ENCODE measurements at places on chromosomes 7 and 10.
A peak's percentile ranks its signal among the peaks of the same experiment; 100 is the strongest.

- DNase-seq, result peak; percentile 56
Measured at GRCh38 chr10:8444630-8445029, 390.1 kb downstream of the GATA3 start.

- DNase-seq, result no peak
Measured at GRCh38 chr10:114167985-114168384, 6.0 kb downstream of the CCDC186 start.

- DNase-seq, result no peak
Measured at GRCh38 chr10:7544203-7544602, 122.6 kb downstream of the ITIH5 start.

GRCh38 chr7:148722340-148723165 is 23.9 kb downstream of the CUL1 start:
- DNase-seq, result no peak

- no peak for DNase-seq
Measured at GRCh38 chr10:5479481-5480161, 19.7 kb downstream of the CALML5 start.

- DNase-seq, result no peak
Measured at GRCh38 chr7:93115796-93116195, 2.0 kb downstream of the SAMD9 start.

DNA sequence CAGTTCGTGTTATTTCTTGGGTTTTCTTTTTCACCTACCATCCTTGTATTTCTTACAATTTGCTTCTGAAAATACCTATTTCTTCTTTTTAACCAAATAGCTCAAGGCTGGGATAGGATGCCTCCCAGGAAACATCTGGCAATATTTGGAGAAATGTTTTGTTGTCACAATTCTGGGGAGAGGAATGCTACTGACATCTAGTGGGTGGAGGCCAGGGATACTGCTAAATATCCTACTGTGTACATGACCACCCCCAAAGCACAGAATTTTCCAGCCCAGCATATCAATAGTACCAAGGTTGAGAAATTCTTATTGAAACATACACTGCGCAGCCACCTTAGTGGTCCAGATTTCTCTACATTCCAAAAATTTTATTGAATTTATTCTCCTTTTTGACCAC is 55.5 kb downstream of the CNTNAP2 start:
- no peak for DNase-seq

DNA sequence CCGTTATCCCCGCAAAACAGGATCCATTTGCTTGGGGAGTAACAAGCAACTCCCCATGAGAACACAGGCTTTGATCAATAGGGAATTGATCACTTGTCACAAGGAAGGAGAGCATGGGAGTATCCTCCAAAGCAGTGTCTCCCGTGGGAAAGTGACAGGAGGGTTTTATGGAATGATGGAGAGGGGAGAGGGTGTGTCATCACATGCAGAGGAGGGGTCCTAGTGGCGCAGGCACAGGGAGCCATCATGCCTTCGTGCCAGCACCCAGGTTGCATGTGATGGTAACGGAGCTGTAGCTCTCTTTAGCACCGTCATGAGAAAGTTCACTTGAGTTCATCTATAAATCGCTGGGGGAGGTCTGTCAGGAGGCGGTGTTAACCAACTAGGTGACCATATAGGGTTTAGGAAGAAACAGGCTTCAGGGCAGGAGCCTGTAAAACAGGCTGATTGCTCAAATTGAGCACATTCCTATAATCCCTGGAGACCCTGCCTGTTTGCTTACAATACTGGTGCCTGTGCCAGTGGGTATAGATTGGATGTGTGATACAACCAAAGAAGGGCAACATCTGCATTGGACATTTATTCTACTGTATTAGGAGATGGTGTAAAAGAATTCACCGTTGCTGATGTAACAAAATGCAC is 428.5 kb downstream of the GALNT17 start:
- no peak for DNase-seq

DNA sequence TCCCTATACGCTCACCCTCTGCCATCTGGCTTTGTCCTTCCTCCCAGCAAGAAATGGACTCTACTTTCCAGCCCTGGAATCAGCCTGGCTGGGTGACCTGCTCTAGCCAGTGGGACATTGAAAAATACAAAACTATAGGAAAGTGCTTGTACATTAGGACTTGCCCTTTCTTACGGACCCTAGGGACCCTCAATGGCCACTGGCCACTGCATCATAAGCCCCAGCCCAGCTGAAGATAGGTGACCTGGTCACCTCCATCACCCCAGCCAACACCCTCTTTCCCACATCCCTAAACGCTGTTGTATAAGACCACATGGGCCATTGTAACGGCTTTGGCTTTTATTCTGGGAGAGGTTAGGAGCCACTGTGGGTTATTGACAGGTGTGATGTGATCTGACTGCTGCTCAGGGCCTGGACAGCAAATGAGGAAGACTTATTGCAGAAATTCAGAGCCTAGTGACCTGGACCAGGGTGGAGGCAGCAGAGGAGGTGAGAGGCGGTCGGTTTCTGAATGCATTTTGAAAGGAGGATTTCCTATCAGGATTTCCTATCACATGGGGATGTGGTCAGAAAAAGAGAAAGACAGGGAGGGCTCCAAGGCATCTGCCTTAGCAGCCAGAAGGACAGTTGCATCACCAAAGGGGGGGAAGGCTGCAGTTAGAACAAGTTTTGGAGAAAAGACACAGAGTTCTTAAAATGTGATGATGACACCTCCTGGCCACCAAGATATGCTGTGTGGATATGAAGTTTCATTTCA is 2.2 kb upstream of the LMBR1 start:
- no peak for DNase-seq

DNA sequence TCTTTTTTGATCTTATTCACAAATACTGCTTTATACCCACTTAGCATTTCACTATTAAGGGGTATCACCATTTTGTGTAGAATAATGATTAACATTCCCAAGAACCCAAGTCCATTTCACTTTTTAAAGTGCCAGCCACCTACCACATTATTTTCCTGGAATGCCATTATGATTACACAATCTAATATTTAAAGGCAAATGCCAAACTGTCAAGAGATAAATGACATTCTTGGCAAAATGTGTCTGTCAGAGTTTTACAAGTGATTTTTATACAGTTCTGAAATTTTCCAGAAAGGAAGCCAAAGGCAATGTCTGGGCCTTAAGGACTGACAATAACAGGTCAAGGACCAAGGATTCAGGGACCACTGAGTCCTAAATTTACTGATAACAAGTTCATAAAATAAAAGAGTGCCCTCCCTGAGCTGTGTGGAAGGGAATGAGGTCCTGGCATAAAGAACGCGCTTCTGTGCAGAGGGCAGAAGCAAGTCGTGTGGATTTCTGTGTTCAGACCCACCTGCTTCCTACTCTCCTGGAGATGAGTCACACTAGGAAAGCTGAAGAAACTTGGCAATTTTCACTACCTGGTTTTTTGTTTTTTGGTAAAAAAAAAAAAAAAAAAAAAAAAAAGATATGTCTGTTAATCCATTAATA is 66.5 kb downstream of the UBE2H start:
- DNase-seq, result no peak

- DNase-seq, result no peak
Measured at GRCh38 chr7:102275123-102275703, 11.5 kb upstream of the SH2B2 start.

DNA sequence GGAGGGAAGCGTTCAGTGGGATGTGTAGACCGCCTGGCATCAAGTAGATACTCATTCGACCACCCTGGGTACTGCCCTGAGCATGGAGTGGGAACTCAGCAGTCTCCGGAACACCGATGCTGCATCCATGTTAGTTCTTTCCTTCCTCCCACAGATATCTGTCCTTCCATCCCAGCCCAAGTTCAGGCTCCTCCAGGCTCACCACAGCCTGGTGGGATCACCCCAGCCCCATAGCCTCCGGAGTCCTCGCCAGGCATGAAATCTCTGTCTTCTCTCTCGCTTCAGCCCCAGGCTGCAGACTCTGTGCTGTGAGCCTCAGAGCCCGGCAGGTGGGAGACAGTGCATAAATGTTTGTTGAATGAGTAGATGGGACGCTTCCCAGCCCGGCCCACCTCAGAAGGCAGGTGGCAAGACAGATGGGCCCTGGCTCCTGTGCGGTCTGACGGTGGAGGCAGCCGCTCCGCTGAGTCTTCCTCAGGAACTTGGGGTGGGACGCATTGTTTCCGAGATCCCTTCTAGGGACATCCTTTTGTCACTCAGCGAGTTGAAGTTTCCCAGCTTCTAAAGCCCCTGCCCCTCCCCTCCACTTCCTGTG is 42.9 kb downstream of the ELFN1 start:
- no peak for DNase-seq

- DNase-seq, result no peak
Measured at GRCh38 chr7:129271500-129272355, 46.9 kb downstream of the AHCYL2 start.

DNA sequence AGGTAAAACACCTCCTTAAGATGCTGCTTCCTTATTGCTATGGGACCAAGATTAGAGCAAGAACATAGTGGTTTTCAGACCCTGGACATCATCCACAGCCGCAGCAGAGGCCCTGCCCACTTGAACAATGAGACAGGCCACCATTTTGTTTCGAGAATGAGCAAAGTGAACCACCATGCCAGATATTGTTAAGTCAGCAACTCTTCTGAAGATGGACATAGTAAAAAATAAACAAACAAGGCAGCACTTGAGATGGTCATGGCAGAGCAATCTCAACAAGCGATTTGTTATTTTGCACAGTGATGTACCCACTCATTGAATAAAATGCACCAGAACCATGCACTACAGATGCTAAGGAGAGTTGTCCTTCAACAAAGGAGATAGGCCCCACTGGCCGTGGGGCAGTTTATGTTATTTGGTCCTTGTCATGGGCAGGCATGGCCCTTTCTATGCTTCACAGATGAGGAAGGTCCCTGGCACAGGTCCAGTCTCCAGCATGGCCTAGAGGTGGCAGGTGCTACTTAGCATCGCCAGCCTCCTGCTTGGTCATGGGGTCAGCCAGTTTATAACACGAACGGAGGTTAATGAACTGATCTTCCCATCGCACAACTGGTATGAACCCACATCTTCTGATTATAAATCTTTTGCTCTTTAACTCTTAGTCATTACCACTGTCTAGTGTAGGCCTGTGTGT is 44.1 kb downstream of the IKZF1 start:
- no peak for DNase-seq

DNA sequence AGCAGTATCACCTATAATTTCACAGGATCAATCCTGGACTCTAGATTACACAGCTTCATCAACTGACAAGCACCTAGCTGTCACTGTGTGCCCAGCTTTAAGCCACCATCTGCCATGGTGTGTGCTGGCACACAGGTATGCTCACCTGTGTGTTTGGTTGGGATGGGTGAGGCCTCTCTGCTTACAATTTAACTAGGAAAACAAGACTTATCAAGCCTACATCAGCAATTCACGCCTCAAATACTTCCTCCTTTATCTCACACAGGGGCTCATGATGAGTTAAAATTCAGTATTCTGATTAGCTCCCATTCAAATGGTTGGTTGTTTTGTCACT is 608.2 kb downstream of the PARD3 start:
- no peak for DNase-seq

GRCh38 chr10:72808001-72808400 is 85.5 kb upstream of the OIT3 start:
- no peak for DNase-seq

DNA sequence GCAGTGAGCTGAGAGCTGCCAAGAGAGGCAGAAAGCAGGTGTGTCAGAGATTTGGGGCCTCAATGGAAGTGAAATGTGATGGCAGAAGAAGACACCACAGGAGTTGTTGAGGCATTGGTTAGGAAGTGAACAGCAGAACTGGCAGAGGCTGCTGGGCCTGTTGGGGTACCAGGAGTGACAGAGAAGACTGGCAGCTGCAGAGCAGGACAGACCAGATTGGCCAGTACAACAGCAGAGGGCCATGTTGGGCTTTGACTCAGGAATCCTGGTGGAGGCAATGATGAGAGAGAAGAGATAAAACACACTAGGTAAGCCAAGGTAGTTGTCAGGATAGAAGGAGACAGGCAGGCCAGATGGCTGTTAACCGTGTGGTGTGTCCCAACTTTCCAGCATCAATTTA is 19.9 kb upstream of the HERPUD2 start:
- DNase-seq, result no peak

DNA sequence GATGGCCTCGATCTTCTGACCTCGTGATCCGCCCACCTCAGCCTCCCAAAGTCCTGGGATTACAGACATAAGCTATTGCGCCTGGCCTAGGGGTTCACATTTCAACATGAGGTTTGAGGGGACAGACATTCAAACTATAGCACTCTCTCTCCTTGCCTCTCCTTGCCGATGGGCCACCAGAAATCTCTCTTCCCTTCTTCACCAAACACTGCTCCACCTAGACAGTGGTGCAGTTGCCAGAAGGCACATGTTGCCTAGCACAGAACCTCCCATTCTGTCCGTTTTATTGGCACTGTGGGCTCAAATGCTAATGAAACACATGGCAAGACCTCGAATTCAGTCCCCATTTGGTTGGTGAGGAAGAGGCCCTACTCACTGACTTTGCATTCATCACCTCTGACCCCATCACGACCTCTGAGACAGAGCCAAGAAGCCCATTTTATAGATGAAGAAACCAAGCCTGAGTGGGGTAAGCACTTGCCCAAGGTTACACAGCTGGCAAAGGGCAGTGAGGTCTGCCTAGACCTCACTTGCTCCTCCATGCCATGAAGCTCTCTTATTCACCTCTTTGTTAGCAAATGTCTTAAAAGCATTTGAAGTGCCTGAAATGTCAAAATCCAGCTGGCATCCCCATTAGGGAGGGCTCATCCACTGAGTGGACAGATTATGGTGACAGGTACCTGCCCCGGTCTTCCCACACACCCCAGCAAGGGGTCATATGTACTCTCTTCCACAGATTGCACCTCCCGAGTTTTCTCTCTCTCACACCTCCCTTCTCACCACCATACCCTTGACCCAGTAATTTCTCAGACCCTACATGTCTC is 34.0 kb downstream of the GPRIN2 start:
- DNase-seq, result no peak

- no peak for DNase-seq
Measured at GRCh38 chr7:159000070-159000469, 143.7 kb downstream of the DYNC2I1 start.

DNA sequence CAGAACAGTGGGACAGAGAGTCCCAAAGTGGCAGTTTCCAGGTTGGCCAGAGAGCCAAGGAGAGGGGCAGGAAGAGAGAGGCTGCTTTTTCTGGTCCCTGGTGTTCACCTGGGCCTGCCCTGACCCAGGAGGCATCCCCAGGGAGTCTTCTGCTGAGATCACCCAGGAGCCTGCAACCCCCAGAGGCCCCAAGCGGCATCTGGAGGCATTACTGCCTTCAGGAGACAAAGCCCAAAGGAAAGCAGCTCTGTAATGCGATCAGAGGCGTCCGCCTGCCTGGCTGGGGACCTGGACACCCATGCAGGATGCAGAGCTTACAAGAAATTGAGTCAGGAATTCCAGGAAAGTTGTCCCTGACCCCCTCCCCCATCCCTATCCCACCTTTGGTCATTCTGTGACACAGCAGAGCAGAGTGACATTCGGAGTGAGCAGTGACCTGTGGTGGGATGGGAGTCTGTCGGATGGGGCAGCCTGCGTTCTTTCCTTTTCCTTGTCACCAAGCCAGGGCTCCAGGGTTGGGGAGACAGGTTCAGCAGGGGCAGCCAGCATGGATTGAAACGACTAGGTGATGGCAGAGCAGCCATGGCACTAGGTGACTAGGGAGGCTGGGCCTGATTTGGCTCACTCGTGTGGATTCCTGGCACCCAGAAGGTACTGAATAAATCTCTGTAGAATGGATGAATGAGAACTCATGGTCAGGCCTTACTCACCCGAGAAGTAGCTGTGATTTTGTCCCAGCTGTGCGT is 10.4 kb downstream of the UNC5B start:
- DNase-seq, result no peak

- DNase-seq, result no peak
Measured at GRCh38 chr7:155188821-155189581, 108.7 kb upstream of the INSIG1 start.

GRCh38 chr7:86980223-86980622 is 79.2 kb downstream of the ELAPOR2 start:
- no peak for DNase-seq

Measured in ecto neural progenitor cell (in vitro differentiated cells).